Activated CD8-positive, alpha-beta memory T cell treated with anti-CD3 and anti-CD28 coated beads for 48 hours (primary cell): ENCODE measurements at places on chromosomes 6 and 20.
A peak's percentile ranks its signal among the peaks of the same experiment; 100 is the strongest.

GRCh38 chr6:150883521-150883920 lies 18.0 kb downstream of the MTHFD1L start:
- no peak for DNase-seq

GRCh38 chr6:37236921-37237320 lies 20.7 kb upstream of the TBC1D22B start:
- no peak for DNase-seq

DNA sequence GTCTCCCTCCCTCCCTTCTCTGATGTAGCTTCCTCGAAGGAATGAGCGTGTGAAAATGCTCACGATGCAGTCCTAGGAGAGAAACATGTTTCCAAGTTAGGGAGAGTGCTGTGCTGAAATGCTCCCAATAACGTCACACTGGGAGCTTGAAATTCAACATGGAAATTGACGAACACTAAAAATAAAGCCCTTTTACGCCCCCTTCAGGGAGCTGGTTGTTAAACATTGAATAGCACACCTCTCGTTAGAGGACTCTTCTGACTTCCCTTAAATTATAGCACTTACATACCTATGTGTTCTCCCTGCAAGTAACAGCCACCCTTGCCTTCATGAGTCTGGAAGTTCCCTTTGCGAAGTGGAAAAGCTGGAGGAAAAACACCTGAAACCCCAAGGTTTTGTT lies 88.6 kb downstream of the BFSP1 start:
- DNase-seq = no peak

DNA sequence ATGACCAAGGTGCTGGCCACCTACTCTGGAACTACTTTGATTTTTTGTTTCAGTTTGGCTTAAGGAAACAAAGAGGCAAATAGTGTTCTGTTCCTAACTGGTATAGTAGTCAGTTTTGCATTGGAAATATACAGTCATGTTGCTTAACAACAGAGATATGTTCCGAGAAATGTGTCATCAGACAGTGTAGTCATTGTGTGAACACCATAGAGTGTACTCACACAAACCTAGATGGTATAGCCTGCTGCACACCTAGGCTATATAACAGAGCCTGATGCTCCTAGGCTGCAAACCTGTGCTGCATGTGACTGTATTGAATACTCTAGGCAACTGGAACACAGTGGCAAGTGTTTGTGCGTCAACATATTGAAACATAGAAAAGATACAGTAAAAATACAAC lies 80.4 kb downstream of the ARID1B start:
- DNase-seq = no peak

DNA sequence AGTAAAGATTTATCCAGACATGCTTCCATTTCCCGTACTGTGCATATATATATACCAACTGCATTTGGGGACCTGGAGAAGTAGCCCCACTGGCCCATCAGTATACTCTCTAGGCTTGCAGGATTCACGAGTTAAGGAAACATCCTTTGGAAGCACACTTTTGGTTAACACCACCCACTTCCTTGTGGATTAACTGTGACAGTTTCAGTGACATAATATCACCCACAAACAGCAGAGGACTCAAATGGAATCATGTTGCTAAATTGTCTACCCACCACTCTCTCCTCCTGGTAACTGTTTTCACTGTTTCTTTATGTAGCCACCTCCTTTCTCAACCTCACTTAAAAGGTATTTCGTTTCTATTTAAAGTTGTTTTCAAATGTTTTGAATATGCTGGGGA lies 55.0 kb downstream of the PROKR2 start:
- no peak for DNase-seq

DNA sequence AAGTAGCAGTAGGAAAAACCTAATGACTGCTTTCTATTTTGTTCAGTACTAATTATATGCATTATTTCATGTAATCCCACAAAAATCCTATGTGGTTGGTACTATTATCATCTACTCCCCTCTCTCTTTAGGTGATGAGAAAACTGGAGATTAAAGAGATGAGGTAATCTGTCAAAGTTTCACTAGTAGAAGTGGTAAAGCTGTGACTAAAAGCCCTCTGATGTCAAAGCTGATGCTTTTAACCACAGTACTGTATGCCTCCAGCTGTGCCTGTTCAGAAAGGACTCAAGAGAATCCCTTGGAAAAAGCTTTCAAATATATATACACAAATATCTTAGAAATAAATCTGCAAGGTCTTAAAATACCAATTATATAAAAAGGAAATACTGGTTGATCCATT lies 38.0 kb downstream of the PHIP start:
- DNase-seq = no peak

DNA sequence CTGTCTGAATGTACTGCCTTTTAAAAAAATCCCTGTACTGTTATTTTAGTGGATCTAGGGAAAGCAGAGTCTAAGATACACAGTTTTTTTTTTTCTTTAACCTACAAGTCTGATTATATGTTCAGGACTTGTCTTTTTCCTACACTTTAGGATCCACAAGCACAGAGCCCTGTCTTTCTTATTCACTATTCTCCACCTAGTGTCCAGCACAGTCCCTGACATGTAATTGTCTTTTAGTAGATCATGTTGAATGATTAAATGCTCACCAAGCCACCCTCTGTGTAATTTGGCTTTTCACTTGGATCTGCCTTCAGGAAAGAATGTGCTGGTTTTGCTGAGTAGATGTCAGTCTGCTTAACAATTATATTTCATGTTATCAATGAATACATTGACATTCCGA lies 35.8 kb upstream of the YWHAB start:
- DNase-seq = no peak

DNA sequence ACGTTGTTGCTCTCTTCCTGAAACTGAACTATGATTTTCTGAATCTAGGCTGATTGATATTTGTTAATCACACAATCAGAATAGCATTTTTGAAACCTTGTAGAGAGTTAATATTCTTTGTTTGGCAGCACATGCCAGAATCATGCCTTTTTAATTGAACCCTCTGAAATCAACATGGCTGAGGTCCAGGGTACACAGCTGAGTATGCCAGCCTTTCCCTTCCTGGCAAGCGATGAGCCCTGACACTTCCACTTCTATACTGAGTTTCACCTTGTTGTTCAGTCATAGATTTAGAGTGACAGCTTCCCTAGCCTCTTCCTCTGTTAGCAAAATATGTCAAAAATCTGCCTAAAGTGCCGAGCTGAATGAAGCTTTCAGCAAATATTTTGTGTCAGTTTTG lies 6.8 kb downstream of the HDDC2 start:
- no peak for DNase-seq

GRCh38 chr20:13173201-13173600 lies 47.9 kb upstream of the ISM1 start:
- no peak for DNase-seq

DNA sequence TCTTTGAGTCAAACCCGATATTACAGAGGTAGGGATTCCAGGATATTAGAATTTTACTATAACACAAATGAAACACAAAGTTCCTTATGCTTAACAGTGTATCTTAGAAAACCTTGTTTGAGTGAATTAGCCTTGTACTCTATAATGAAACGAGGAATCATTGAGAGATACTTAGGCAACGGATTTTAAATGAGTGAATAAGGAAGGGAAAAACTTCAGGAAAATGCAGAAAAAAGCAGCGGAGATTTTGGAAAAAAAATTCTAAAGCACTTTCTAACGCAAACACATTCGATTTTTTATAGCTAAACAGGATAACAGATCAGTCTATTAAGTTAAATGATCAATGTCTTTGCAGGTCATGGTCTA lies 137.3 kb downstream of the HFE start:
- no peak for DNase-seq

GRCh38 chr6:158488065-158488464 lies 71.8 kb upstream of the TMEM181 start:
- DNase-seq = no peak

- DNase-seq = no peak
Measured at GRCh38 chr20:47278907-47279348, 77.6 kb downstream of the ZMYND8 start.

DNA sequence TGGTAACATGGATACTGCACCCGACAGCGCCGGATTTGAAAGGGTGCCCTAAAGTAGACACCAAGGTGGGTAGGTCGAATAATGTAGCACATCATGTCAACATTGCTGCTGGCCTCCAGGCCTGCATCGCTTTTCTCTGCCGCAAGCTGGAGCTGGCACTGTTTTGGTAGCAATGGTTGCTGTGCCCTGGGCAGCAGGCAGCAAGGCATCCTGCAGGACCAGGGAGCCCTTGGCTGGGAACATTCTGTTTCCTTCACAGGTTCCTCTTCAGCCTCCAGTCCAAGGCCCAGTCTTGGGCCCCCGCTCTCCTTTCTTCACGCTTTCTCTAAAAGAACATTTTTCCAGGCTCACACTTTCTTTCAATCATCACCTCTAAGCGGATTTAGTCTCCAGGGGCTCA lies 365.8 kb upstream of the JARID2 start:
- DNase-seq = no peak

- no peak for DNase-seq
Measured at GRCh38 chr20:61736001-61736635, 329.6 kb downstream of the TAF4 start.

GRCh38 chr6:20481281-20481680 lies 53.0 kb upstream of the CDKAL1 start:
- no peak for DNase-seq

- no peak for DNase-seq
Measured at GRCh38 chr6:37323580-37323979, 30.2 kb upstream of the RNF8 start.

- DNase-seq = peak; percentile 99
Measured at GRCh38 chr20:47356526-47357295, at the start of gene ZMYND8. Gene ZMYND8 (minus strand): TSS chr20:47356699. CDS start chr20:47356670, 29 bp downstream.

GRCh38 chr6:1554476-1555310 lies 55.0 kb upstream of the FOXC1 start:
- no peak for DNase-seq

DNA sequence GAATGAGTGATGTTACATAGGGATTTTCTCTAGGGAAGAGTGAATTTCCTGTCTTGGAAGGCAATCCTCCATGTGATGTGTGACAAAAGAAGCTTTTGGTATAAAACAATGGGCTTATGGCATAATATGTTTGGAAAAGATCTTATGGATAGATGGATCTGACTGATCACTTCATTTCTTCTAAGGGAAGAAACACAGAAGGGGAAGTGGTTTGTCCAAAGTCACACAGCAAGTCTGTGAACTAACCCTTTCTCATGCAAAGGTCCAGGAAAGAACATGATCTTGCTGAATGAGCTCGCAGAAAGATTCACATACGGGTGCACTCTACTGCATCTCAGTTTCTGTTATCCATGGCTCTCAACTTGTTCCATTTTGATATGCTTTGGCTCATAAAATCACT lies 575.9 kb upstream of the JAG1 start:
- DNase-seq = no peak

- DNase-seq = no peak
Measured at GRCh38 chr6:8900056-8900455, 464.7 kb upstream of the SLC35B3 start.

- DNase-seq = peak; percentile 35
Measured at GRCh38 chr20:62642666-62643520, 590 bp downstream of the SLCO4A1 start.

DNA sequence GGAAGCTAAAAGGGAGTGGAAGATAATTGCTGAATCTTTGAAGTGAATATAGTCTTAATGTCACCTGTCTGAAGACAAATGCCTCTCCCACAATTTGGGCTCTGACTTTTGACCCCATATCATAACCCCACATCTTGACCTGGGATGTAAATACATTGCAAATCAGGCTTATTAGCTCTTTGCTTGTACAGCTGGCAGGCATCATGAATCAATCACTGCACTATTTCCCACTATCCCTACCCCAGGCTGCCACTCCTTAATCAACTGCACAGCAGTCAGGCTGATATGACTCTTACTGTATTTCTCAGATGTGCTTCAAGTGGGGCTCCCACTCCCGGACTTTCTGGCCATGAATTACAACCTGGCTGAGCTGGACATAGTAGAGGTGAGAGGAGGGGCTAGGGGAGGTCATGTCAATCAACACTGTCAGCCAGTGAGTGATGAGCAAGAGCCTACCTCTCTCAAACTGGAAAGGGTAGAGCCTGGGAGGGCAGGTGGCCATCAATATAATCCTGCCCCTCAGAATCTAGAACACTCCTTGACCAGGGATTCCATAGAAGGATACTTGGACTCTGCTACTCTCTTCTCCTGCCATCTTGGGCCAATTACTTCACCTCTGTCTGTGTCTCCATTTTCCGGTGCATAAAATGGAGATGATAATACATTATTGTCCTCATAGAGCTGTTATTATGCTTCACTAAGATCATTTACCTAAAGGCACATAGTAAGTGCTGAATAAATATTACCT lies 10.5 kb upstream of the BPIFB3 start:
- DNase-seq = no peak

DNA sequence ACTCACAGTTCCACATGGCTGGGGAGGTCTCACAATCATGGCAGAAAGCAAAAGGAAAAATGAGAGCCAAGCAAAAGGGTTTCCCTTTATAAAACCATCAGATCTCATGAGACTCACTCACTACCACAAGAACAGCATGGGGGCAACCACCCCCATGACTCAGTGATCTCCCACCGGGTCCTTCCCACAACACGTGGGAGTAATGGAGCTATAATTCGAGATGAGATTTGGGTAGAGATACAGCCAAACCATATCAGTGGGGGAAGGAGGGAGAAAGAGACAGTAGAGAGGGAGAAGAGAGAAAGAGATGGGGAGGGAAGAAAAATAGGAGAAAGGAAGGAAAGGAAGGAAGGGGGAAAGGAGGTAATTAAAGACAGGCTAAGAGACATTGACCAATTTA lies 30.1 kb downstream of the GMDS start:
- DNase-seq = no peak

DNA sequence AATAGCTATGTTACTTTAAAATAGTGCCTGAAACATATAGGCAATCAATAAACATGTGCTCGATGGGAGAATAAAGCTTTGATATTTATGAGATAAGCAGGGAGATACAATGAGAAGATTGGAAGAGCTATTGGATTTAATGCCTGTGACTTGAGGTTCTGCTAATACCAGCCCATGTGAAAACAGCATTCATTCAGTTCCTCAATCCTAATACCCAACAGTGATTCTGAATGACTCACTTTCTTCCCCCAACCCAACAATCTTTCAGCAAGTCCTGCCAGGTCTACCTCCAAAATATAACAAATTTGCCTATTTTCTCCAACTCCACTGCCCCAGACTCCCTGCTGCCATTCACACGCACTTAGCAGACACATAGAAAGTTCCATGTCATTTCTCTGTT lies 26.6 kb upstream of the KLHL31 start:
- DNase-seq = no peak

GRCh38 chr20:53901497-53902096 lies 168.8 kb downstream of the BCAS1 start:
- DNase-seq = no peak

GRCh38 chr20:889932-890463 lies 26.1 kb downstream of the ANGPT4 start:
- DNase-seq = no peak

- DNase-seq = no peak
Measured at GRCh38 chr6:168333039-168333438, 13.5 kb upstream of the DACT2 start.

DNA sequence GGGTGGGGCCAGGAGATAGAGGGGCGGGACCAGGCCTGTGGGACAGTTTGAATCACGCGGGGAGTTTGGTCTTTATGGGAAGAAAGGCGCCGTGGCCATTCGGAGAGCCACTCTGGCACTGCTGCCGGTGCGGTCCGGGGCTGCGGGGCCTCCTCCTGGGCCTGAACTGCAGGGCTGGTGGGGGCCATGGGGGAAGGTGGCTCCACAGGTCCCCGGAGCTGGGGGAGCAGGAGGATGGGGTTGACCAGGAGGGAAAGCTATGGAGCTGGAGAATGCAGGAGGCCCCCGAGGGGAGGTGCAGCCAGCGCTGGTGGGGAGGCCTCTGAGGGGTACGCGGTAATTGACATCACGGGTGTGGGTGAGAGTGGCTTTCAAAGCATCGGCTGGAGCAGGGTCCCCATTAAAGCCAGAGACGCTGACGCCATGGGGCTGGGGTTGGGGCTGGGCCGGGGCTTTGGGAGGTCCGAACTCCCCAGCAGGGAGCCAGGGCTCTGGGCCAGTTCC lies 1.8 kb upstream of the BHLHE23 start:
- no peak for DNase-seq
